ENCODE measurements at places on chromosomes 1 and 21.

- no peak for DNase-seq
These were observed 34.1 kb downstream of the PLXNA2 start for GRCh38 chr1:208209896-208210589.

DNA sequence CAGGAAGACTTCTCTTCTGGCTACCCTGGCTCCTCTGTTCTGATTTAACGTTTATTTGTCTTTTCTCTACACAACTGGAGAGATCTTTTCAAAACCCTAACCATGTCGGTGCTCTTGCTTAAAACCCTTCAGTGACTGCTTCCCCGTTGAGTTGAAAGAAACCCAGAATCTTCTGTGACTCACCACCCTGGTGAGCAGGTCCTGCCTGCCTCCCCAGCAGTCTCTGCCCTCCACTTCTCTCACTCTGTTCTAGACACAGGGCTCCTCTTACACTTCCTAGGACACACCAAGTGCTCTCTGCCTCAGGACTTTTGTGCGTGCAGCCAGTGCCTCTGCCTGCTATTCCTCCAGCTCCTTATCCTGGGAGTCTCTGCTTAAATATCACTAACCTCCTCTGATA lies 131.4 kb downstream of the IER5 start:
- DNase-seq = no peak

- no peak for DNase-seq
These were observed 11.8 kb upstream of the F3 start for GRCh38 chr1:94553323-94553730.

- DNase-seq = no peak
These were observed 4.7 kb upstream of the SYNJ1 start for GRCh38 chr21:32732544-32732943.

DNA sequence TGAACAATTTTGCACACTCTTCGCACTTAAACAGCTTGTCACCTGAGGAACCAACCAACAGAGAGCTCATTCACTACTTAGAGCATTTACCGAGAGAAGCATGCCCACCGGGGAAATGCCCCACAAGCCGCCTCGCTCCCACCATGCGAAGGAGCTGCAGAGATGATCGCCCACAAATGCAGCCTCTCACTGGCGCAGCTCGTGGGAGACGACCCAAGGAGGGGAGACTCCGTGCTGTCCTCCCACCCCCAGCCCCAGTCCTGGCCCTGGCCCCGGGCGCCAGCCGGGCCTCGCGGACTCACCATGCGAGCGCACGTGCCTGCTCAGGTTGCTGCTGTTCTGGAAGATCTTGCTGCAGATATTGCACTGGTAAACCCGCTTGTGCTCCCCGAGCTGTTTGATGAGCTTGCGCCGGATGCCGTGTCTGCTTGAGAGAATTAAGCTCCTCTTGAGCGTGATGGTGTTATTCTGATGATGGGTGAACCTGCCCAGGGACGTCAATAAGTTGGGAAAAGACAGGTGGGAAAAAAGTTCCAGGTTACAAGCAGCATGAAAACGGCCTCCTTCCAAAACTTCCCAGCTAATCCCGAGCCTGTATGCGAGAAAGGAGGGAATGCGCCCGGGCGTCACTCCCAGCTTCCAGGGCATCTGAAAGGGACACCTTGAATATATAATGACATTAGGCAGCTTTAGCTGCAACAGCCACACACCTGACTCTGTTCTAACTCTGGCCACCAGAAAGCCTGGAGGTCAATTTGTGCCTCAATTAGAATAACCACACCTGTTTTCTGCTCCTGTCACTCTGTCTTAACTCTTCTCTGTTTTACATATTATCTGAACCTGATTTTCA lies 42.8 kb downstream of the PRDM15 start:
- no peak for DNase-seq

GRCh38 chr1:166944186-166944967 lies 31.0 kb downstream of the ILDR2 start:
- no peak for DNase-seq

- peak; percentile 9 for DNase-seq
These were observed 39.3 kb downstream of the MTARC1 start for GRCh38 chr1:220825819-220826551.

GRCh38 chr1:219639876-219640577 lies 27.1 kb upstream of the ZC3H11B start:
- DNase-seq = no peak

DNA sequence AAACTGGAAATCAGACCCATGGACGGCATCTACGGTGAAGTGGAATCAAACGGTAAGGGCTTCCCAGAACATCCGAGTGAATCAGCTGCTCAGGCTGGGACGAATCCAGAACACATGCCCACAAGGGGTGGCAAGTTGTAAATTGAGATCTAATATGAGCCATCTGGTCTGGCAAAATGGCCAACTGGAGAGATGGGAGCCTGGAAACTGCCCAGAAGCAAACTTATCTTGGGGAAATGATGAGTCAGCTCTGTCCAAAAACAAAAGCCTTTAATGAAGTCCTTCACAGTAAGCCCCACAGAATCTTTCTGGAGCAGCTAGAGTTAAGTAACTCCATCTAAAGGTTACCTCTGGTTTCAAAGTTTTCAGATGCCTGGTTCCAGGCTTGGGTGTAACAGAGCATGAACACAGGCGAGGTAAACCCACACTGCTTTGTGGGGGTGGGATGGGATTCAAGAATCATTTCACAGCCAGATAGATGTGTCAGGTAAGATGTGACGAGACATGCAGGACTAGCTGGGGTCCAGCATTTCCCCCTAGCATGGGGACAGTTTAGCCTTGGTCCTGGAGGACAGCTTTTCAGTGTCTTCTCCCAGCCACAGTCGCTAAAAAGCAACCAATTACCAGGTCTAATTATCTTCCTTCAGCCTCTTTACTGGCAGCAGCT lies 10.5 kb upstream of the SRP9 start:
- no peak for DNase-seq

- no peak for DNase-seq
These were observed 3.7 kb downstream of the AURKAIP1 start for GRCh38 chr1:1371364-1371745.

DNA sequence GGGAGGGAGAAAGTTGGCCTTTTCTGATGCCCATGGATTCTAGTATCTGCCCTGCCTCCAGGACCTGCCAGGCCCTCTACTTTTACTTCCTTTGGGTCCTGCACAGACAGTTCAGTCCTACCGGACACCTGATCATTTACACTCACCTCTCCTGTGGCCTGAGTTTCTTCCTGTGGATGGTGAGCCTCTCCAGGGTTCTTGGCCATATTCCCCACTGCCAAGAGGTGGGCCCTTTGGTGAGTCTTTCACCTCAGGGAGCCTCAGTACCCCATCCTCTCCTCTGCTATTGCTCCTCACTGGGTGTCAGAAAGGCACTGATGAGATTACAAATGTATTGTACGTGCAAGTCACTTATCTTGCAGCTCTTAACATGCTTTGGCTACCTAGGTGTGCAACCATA lies 81.4 kb upstream of the ETV3 start:
- no peak for DNase-seq

GRCh38 chr1:80064524-80064923 lies 1058.0 kb upstream of the ADGRL4 start:
- no peak for DNase-seq

GRCh38 chr1:55363268-55363667 lies 148.1 kb upstream of the USP24 start:
- no peak for DNase-seq

DNA sequence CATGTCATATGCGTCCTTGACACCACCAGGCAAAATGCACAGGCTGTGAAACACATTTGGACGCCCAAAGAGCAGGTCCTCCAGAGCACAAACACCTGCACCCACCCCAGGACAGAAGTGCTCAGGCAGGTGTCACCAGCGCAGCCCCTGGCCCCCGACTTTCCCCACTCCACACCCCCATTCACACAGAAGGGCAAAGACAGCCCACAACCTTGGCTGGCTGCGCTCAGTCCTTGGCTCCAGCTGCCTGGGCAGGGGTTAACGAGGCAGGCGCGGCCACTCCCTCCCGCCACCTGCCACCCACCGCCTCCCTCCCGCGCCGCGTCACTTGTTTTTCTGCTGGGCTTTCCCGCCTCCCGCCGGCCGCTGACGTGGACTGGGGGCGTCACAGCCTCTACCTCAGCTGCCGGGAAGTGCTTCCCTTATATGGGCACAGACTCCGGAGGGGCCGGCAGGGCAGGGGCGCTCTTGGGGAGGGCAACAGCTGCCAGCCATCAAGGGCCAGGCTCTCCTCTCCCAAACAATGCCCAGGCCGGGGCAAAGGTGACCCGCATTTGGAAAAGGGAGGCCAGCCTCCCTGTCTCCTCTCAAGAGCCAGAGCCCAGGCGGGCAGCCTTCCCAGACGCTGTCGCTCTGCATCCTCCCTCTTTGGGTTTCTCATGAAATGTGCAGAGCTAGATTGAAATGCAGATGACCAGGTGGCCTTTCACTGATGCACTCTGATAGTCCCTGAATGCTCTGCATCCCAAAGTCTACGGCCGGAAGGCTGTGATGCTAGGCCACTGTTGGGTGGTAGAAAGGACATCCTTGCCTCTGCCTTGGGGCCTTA lies 14.8 kb upstream of the BTG2 start:
- DNase-seq = peak; percentile 77

DNA sequence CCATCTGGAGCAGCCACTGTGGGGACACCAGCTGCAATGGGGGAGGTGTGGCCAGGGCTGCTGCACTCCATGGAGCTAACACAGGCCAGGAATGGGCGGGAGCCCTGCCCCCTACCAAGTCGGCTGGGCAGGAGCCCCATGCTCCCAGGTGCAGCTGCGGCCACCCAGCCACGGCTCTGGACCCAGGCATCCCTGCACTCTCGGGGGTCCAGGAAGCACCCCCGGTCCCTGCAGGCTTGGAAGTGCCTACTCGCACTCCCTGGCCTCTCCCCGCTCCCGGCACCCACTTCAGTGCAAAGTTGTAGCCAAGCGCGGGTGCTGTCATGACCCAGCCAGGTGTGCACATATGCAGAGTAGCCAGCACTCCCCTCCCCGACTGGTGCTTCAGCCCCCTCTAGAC lies 91.8 kb downstream of the HLCS start:
- no peak for DNase-seq

- DNase-seq = no peak
These were observed 30.5 kb downstream of the TMCC2 start for GRCh38 chr1:205258261-205258691.

GRCh38 chr1:111971396-111971795 lies 18.1 kb downstream of the KCND3 start:
- no peak for DNase-seq

DNA sequence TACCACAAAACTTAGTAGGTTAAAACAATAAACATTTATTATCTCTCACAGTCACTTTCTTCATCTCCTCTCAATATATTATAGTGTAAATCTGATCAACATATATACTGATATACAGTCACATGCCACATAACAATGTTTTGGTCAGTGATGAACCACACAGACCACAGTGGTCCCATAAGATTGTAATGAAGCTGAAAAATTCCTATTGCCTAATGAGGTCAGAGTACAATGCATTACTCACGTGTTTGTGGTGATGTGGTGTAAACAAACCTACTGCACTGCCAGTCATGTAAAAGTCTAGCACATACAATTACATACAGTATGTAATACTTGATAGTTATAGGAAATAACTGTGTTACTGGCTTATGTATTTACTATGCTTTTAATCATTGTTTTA lies 30.1 kb downstream of the OLFML3 start:
- no peak for DNase-seq

DNA sequence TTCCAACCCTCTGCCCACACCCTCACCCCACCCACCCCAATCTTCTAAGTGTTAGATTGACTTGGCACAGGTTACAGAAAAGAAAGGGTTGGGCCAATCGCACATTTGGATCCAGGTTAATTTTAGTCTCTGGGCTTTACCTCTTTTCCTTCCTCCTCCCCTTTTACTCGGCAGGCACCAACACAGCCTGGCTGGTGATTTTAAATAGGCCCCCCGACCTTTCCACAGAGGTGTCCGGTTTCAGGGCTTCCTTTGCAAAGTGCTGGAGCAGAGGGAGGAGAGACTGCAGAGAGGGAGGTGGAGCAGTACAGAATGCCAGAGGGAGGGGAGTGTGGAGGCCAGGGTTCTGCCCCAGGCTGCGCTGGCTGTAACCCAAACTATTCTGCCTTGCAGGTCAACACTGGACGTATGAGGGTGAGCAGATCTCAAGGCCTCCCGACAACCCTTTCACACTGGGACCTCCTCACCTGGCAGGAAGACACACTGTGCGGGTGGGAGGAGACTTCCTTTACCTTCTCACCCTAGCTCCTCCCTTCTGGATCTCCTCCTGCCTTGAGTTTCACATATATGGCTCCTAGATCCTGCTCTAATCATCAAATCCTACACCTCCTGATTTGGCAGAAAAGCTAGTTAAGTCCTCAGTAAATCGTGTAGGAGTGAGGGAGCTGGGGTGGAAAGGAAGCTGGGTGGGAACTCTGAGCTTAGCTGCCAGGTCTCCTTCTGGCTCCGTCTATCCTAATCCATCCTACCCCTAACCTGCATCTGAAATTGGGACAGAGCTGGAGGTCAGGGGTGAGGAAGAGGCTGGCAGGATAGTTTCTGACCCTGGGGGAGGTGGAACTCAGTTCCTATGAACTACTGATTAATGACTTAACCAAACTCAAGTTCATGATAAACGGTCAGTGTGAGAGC lies 2.4 kb downstream of the CA14 start:
- peak; percentile 32 for DNase-seq

GRCh38 chr1:157399343-157399983 lies 152.9 kb downstream of the FCRL5 start:
- no peak for DNase-seq

- no peak for DNase-seq
These were observed 38.9 kb downstream of the RTCA start for GRCh38 chr1:100304921-100305320.

- no peak for DNase-seq
These were observed 8.5 kb downstream of the SH3BGRL3 start for GRCh38 chr1:26288311-26288941.

All from NCI-H748 treated with DMSO at 0.1 percent for 48 hours (cell line).